DND-41 (cell line): ENCODE measurements at places on chromosomes 5 and 9.

- no peak for DNase-seq
These were observed 27.3 kb upstream of the IL17B start for GRCh38 chr5:149406203-149406978.

DNA sequence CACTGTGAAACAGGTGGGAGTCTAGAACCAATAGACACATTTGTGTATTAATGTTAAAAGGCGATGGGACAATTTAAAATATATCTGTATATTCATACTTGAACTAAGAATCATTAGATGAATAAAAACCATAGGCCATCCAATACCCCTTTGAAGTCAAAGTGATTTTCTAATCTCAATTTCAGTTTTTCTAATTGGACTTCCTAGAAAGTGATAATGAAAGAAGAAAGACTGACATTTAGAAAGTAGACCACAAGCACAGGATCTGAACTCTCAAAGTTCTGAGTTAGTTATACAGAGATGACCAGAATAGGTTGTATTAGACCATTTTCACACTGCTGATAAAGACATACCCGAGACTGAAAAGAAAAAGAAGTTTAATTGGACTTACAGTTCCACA lies 412.8 kb upstream of the PIK3R1 start:
- no peak for DNase-seq

DNA sequence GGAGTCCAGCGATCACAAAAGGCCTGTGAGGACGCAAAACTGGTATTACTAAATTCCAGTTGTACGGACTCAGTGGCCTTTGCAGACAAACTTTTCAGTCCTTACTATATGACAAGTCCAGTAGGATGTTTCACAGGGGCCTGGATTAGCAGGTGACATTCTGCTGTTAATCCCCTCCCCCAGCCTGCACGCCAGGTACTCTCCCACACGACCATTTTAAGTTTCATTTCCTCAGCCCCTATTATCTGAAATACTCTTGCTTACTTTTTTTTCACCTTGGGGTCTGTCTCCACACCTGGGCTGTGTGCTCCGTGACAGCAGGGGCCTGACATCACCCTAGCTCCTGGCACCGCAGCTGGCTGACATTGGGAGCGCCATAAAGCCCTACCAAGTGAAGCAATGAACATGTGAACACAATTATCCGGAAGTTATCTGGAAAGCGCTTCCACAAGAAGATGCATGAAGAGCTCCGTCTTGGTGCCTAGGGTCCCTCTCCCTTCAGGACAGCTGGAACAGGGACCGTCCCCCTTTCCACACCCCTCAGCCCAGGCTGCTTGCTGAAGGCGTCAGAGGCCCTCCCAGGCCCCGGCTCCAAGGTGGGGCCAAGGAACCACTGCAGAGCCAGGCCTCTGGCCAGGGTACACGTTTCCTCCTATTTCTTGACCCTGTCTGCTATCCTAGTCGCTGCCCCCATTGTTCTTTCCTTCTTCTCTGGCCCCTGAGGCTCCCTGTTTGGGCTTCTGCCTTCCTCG lies 39.7 kb upstream of the ZNF622 start:
- no peak for DNase-seq

- DNase-seq, result no peak
These were observed 88.5 kb downstream of the PBX3 start for GRCh38 chr9:125835655-125836054.
